Right forelimb (tissue), 1 donor: ENCODE measurements at places on chromosomes 4 and X.

GRCh38 chr4:2073808-2074481, 14.8 kb downstream of the NAT8L start:
- peak; percentile 34 for DNase-seq

DNA sequence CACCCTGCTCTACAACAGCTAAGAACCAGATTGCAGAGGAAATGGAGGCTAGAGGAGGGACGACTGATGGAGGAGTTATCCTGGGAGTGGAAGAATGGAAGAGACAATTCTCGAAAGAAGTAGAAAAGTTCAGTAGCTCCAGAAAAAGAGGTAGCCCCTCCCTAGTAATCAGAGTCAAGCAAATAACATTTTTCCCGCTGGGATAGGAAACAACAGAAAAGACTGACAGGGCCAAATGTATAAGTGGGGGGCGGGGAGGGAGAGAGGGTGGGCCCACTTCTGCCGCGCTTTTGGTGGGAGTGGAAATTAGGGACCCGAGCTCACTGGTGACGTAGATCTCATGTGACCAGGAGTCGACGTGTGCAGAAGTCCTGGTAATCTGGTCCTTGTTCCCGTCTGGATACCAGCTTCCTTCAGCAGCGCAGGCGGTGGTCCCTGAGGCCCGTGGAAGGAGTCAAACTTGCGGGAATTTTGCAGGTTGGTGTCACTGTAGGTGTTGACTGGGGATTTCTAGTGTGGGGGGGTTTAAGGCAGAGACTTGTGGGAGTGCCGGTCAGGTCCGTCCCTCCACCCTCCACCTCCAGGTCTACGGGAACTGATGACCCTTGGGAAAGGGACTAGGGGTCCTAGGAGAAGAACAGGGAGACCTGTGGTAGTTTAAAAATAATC, at the start of gene TCEAL9:
TCEAL9 (plus strand) TSS at position 377 of the 669 bp plus-strand sequence. CDS start 1,179 bp downstream, outside the sequence.
- DNase-seq: peak; percentile 86

- no peak for DNase-seq
These were observed 481.1 kb downstream of the STPG2 start for GRCh38 chr4:97662133-97662532.

- DNase-seq: no peak
These were observed 346.9 kb downstream of the BCOR start for GRCh38 chrX:39750848-39751247.

GRCh38 chr4:169260217-169260866, 10.4 kb downstream of the SH3RF1 start:
- no peak for DNase-seq

DNA sequence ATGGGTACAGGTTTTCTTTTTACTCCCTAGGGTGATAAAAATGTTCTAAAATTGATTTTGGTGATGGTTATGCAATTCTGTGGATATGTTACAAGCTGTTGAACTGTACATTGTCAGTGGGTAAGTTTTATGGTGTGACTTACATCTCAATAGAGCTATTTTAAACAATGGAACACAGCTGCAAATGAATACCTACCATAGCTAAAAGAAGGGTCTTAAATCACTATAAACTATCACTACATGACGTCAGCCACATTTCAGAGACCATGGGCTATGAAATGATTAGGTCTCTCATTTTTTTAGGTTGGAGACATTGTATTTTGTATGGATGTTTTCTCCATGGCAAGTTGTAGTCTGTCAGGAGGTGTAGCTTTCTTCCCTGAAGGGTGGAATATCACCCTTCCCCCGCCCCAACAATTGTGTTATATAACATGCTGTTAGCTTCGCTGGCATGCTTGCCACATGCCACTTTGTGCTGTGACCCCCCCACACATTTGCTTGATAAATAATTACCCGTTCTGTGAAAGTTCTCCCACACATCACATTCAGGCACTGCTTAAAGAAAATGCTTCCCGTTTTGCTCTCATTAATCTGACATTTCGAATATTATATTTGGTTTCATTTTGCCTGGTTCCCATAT, 159.7 kb downstream of the ARHGAP10 start:
- no peak for DNase-seq

DNA sequence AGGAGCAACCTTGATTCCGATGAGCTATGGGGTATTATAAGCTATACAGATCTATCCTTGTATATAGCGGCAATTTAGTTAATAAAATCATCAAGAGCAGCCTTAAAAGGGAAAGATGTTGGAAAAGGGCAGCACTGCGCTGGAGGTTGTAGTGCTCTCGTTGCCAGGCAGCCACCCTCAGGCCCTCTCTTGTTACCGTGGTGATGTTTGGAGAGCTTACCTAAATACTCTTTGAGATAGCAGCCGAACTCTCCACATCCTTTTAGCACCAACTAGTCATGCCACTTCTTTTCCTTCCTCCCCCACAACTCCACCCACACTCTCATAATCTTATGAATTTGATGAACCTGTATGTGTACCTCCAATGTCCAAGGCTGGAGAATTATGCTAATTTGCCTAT, 3.8 kb upstream of the RADX start:
- DNase-seq: no peak

GRCh38 chrX:135541351-135541750, 20.9 kb downstream of the INTS6L start:
- DNase-seq: no peak

GRCh38 chrX:115409551-115409950, 120.0 kb downstream of the LUZP4 start:
- no peak for DNase-seq

- DNase-seq: no peak
These were observed 313.2 kb downstream of the DHRSX start for GRCh38 chrX:2187352-2188115.

- no peak for DNase-seq
These were observed 1761.0 kb downstream of the STIM2 start for GRCh38 chr4:28621591-28621990.
